ENCODE measurements at places on chromosomes 1 and 21. TPM values are rescaled to one million over a fixed set of nuclear protein-coding genes. Genes with fewer than 3 reads are reported as not detected.

GRCh38 chr1:170678027-170678600, 14.2 kb downstream of the PRRX1 start:
- no peaks in the 10 kb centered on the region for H3K27me3 ChIP-seq
- peak overlapping the region; percentile 4 for H3K4me3 ChIP-seq
- H3K4me1 ChIP-seq, result peaks cover 67% of the 10 kb centered on the region

DNA sequence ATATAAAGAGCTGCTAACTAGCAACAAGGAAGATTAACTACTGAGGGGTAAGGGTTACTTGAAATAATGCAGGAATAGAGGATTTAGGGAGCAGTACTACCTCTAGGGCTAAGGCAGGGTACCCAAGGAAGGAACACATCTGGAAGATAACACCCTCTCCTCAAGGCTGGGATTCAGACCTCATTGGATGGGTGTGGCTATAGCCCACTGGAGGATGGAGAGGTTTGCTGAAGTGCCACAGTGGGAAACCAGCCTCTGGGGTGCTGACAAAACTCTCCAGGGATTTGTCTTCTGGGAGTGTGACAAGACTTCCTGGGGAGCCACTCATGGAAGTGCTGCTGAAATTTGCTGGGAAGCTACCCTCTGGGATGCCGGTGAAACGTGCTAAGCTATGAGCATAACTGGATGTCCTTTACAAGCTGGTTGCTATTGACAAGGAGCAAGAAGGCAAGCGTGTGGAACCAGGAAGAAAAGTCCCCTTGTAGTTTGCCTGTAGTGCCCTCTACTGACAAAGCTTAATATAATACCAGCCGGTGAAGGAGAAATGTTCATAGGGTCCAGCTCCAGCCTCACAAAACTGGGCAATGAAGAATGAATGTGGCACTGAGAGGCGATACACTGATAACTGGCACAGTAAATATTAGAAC, 122.8 kb upstream of the USP24 start:
- no peaks in the 10 kb centered on the region for H3K27me3 ChIP-seq
- no peak for DNase-seq
- no peaks in the 10 kb centered on the region for H3K36me3 ChIP-seq

DNA sequence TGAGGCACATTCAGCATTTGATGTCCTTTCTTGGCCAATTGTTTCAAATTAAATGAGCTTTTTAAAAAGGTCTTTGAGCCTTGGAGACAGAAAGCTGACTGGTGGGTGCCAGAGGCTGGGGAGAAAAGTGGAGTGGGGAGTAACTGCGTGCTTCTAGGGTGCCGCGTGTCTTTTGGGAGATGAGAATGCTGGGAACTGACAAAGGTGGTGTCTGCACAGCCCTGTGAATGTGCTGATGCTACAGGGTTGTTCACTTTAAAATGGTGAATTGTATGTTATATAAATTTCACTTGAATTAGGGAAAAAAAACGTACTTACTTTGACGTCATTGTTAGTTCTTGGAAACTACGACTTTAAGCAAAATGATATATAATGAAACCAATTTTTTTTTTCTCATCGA, 8.1 kb upstream of the TFF1 start:
- H3K4me3 ChIP-seq, result no peak overlapping the region
- H3K27me3 ChIP-seq, result no peaks in the 10 kb centered on the region
- DNase-seq, result no peak
- H3K36me3 ChIP-seq, result no peaks in the 10 kb centered on the region
- no peaks in the 10 kb centered on the region for H3K4me1 ChIP-seq

The TEKT2 gene
- not detected for total RNA-seq

DNA sequence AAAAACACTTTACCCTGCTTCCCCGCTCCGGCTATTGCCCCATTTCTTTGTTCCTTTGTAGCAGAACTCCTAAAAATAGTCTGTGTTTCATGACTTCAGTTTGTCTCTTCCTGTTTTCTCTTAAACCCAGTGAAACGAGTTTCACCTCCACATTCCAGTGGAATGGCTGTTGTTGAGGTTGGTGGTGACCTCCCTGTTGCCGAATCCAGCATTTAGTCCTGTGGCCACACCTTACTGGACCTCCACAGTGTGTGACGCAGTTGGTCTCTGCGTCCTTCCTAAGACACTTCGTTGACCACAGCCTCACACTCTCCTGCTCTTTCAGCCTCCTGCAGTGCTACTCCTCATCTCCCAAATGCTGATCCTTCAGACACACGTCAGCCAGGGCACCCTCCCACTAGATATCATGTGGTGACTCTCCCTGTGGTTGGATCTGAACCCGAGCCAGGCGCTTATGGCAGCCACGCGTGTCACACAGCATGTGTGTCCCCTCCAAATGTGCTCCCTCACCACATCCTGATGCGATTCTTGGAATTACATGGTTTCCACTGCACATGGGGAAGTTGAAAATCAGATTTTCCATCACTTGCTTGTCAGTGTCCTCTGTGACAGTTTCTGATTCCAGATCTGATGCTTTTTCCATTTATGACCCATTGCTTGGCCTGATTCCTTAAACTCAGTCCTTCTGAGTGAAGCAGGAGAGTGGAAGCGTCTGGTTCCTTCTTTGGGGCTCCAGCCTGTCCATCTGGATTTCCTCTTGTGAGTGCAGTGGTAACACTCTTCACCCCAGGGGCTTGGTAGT, 99.1 kb upstream of the ARTN start:
- peak overlapping the region; percentile 32 for H3K27ac ChIP-seq
- H3K4me3 ChIP-seq, result no peak overlapping the region
- H3K4me1 ChIP-seq, result peaks cover 27% of the 10 kb centered on the region
- H3K36me3 ChIP-seq, result peaks cover 13% of the 10 kb centered on the region
- DNase-seq, result no peak

The RIPK4 gene
- total RNA-seq, result 0.04 TPM

The CFHR2 gene
- 0.59 TPM for total RNA-seq

GRCh38 chr21:20970691-20971090, 27.5 kb upstream of the NCAM2 start:
- H3K27ac ChIP-seq, result no peak overlapping the region
- H3K27me3 ChIP-seq, result no peaks in the 10 kb centered on the region
- no peaks in the 10 kb centered on the region for H3K4me1 ChIP-seq
- no peak for DNase-seq
- no peak overlapping the region for H3K4me3 ChIP-seq
- H3K36me3 ChIP-seq, result no peaks in the 10 kb centered on the region

DNA sequence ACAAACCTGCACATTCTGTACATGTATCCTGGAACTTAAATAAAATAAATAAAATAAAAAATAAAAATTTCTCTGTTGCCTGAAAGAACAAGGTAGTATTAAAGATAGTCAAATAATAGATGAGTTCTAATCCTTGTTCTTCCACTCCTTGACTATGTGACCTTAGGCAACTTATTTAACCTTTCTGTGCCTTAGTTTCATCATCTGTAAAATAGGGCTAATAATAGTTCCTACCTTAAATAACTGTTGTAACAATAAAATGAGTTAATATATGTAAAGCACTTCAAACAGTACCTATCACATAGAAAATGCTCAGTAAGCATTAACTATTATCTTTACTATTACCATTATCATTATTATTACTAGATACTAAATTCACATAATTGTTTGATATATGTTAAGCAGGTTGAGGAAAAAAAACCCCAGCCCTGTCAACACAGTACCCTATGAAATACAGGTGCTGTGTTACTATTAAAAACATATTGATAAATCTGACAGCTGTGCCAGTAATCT, 23.1 kb downstream of the SASS6 start:
- no peak overlapping the region for H3K4me3 ChIP-seq
- DNase-seq, result no peak
- H3K4me1 ChIP-seq, result no peaks in the 10 kb centered on the region
